Activated naive CD4-positive, alpha-beta T cell treated with anti-CD3 and anti-CD28 coated beads, Interleukin-2, amount 10 ng/mL, durations not matched to agents 7 days and 5 days (primary cell): ENCODE measurements at places on chromosomes 3 and 15.

DNA sequence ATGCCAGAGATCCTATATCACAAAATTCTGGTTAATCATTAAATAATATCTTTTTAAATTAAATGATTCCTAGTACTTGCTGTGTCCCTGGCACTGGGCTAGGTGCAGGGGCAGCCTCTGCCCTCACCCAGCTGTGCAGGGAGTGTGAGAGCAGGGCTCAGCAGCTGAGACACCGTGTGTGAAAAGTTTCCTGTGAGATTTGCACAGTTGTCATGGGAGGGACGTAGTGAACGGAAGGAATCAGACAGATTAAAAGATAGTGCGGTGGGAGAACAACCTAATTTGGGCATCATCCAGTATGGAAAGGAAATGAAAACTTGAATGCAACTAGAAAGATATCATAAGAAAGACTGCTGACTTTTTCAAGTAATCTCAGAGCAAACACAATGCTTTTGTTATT is 204.1 kb downstream of the SSR3 start:
- DNase-seq = no peak

- no peak for DNase-seq
Observed at GRCh38 chr15:54388746-54389145, 410.5 kb downstream of the UNC13C start.

DNA sequence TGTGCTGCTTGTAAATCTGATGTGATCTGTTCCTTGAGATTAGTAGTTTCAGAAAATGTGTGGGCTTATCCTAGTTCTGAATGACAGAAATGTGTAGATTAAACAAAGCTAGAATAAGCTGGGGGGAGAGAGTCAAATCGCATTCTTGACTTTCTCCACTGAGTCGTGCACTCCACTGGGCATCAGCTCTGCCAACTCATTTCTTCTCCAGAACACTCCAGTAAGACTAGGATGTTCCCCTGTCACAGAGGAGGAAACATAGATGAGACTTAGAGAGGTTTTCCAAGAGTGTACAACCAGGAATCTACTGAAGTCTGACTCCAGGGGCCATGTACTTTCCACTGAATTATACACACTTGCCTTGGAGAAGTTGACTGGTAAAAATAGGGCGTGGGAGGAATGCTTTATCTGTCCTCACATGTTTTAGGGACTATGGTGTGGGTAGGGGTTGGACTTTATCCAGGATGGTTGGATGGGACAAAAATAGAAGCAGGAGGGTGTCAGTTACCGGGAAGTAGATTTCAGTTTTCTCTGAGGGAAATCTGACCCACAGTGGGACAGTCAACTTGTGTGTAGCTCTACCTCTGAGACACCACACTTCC is 298.2 kb downstream of the UBE2E2 start:
- no peak for DNase-seq

DNA sequence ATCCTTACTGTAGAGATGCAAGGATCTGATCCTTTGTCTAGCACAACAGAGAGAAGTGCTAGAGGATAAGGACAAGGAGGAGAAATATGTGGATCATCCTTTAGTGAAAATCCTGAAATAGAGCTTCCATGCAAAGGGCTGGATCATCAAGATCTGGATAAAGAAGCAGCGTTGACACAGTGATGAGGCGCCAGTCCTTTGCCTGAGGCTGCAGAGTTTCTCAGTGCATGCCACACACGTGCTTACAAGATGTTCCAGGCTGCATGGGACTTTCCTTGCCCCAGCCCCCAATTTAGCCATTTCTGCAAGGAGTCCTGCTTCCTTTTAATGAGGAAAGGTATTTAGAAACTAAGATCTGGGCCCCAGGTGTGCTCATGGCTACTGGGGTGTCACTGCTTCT is 7.2 kb upstream of the ABTB1 start:
- no peak for DNase-seq

- DNase-seq = no peak
Observed at GRCh38 chr3:141076797-141077571, 25.8 kb downstream of the SPSB4 start.

GRCh38 chr3:55724821-55725220 is 237.7 kb upstream of the WNT5A start:
- DNase-seq = no peak
